ENCODE measurements at places on chromosomes 11 and 22. TPM values are rescaled to one million over a fixed set of nuclear protein-coding genes. Genes with fewer than 3 reads are reported as not detected.

GRCh38 chr11:1222491-1223345 is at the start of gene MUC5B:
TSS of gene MUC5B (plus strand) at chr11:1223066. CDS start at chr11:1223124, 58 bp downstream.
- DNase-seq, result no peak
- no peak within 1 kb of the TSS for H3K27ac ChIP-seq
- no peaks in the 10 kb centered on the region for H3K4me1 ChIP-seq
- no peaks in the 10 kb centered on the region for H3K27me3 ChIP-seq

DNA sequence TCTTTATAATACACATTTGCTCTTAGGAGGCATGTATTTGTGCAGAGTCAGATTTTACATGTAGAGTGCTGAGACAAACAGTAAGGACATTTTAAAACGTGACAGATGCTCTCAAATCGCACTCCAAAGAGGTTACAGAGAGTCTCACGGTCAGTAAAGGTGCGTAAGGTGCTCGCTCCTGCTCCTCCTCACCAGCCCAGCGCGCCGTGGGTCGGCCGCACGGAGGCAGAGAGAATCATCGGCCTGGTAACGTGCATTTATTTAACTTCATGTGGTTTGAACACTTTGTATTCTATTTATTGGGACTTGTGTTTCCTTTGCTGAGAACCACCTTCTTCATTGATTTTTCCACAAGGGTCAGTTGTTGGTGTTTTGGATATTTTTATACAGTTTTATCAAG is 900.1 kb downstream of the BRD1 start:
- H3K36me3 ChIP-seq, result no peaks in the 10 kb centered on the region
- no peak overlapping the region for H3K27ac ChIP-seq
- H3K4me1 ChIP-seq, result no peaks in the 10 kb centered on the region
- DNase-seq, result no peak
- H3K4me3 ChIP-seq, result no peak overlapping the region

GRCh38 chr11:79515781-79516180 is 75.0 kb upstream of the TENM4 start:
- no peak overlapping the region for H3K27ac ChIP-seq
- DNase-seq, result no peak
- H3K27me3 ChIP-seq, result no peaks in the 10 kb centered on the region
- no peak overlapping the region for H3K4me3 ChIP-seq
- H3K36me3 ChIP-seq, result no peaks in the 10 kb centered on the region

Gene IL18
- not detected for total RNA-seq

DNA sequence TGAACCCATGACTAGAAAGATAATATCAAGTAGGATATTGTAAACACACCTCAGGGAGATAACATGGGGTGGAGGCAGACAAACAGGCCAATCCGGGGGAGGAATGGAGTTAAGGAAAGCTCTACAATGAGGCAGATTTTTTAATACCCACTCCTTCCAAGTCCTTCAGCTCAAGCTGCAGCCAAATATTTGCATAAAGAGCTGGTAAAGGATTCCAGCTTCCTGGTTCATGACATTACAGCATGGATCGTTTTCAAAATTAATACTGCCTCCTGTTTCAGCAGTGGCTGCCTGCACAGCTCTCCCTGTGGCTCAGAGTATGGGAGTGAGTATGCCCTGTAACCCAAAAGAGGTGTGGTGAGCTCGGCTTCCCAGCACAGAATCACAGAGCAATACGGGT is 5.1 kb downstream of the POU2AF3 start:
- H3K27me3 ChIP-seq, result no peaks in the 10 kb centered on the region
- no peak overlapping the region for H3K4me3 ChIP-seq
- H3K27ac ChIP-seq, result no peak overlapping the region
- H3K4me1 ChIP-seq, result peaks cover 27% of the 10 kb centered on the region
- peak; percentile 31 for DNase-seq
- H3K36me3 ChIP-seq, result no peaks in the 10 kb centered on the region

Gene PARVA
- total RNA-seq, result 15.2 TPM

DNA sequence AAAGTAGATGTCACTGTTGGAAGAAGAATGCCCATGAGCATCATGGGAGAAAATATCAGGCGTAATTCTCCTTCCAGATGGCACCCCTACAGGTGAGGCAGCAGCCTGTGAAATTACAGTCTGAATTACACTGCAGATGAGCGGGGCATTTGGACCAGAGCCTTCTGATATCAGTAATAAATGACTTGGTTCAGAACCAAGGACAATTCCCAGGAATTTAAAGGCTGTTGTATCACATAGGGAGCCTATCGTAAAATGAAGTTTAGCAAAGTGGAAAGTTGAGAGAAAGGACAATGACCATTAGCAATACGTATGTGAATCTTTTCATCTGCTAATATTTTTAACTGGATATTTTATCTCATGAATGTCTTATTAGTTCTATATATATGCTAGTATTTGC is 61.3 kb downstream of the PRMT3 start:
- no peak for DNase-seq
- no peak overlapping the region for H3K4me3 ChIP-seq
- H3K4me1 ChIP-seq, result no peaks in the 10 kb centered on the region
- no peak overlapping the region for H3K27ac ChIP-seq
- H3K36me3 ChIP-seq, result no peaks in the 10 kb centered on the region
- no peaks in the 10 kb centered on the region for H3K27me3 ChIP-seq

DNA sequence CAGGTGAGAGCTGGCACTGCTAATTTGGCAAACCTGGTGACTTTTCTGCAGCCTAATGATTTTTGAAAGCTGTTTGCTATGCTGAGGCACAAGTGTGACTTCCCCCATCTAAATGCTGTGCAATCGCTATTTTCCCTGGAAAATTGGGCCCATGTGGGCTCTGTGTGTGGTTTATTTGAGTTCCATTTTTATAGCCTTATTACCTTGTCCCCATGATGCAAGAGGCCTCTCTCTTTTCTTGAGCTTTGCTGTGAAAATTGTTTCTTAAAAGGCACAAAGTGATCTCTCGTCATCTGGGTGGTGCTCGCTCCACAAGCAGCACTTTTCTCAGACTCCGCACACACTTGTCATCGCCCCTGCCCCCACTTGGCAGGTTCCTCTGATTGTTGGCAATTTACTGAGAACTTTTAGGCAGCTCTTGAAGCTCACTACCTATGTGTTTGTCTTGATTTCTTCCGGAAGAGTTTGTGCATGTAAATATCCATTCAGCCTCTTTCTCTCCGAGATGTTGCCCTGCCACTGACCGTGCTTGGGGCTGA is 24.9 kb downstream of the BMAL1 start:
- no peak for DNase-seq
- H3K27ac ChIP-seq, result no peak overlapping the region
- no peaks in the 10 kb centered on the region for H3K36me3 ChIP-seq
- H3K4me3 ChIP-seq, result no peak overlapping the region
- H3K27me3 ChIP-seq, result no peaks in the 10 kb centered on the region
